ENCODE measurements at places on chromosomes 5 and 9. TPM values are rescaled to one million over a fixed set of nuclear protein-coding genes. Genes with fewer than 3 reads are reported as not detected.

BRIX1 gene
- total RNA-seq, result 39.7 TPM

ENHO gene
- not detected for total RNA-seq

PAX5 gene
- total RNA-seq, result not detected

TRPM6 gene
- not detected for total RNA-seq

AK8 gene
- 1.0 TPM for total RNA-seq

GRCh38 chr9:840343-840742 lies 1.2 kb upstream of the DMRT1 start:
- no peak for DNase-seq
- no peaks in the 10 kb centered on the region for H3K4me1 ChIP-seq
- no peak overlapping the region for H3K27ac ChIP-seq
- H3K36me3 ChIP-seq, result no peaks in the 10 kb centered on the region

GRCh38 chr9:5886114-5886939 lies 4.4 kb upstream of the MLANA start:
- H3K27ac ChIP-seq, result no peak overlapping the region
- H3K4me3 ChIP-seq, result no peak overlapping the region
- H3K36me3 ChIP-seq, result no peaks in the 10 kb centered on the region

DNA sequence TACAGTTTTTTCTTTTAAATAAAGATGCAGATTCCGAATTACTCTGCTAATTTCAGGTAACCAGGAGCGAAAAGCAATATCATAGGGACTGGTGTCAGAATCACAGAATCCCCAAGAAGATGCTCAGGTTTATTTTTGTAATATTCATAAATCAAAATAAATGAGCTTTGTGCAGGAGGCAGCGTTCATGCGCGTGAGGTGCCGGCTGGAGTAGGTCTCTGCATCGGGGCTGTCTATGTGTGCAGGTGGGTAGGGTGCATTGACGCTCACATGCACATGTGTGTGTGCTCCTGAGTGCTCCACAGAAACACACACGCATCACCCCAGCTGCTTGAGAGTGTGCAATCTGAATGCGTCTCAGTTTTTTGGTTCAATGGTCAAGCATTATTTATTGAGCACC lies 226.4 kb downstream of the PBX3 start:
- H3K27ac ChIP-seq, result no peak overlapping the region
- no peaks in the 10 kb centered on the region for H3K4me1 ChIP-seq
- H3K4me3 ChIP-seq, result no peak overlapping the region
- no peaks in the 10 kb centered on the region for H3K27me3 ChIP-seq
- H3K36me3 ChIP-seq, result no peaks in the 10 kb centered on the region
- no peak for DNase-seq

DNA sequence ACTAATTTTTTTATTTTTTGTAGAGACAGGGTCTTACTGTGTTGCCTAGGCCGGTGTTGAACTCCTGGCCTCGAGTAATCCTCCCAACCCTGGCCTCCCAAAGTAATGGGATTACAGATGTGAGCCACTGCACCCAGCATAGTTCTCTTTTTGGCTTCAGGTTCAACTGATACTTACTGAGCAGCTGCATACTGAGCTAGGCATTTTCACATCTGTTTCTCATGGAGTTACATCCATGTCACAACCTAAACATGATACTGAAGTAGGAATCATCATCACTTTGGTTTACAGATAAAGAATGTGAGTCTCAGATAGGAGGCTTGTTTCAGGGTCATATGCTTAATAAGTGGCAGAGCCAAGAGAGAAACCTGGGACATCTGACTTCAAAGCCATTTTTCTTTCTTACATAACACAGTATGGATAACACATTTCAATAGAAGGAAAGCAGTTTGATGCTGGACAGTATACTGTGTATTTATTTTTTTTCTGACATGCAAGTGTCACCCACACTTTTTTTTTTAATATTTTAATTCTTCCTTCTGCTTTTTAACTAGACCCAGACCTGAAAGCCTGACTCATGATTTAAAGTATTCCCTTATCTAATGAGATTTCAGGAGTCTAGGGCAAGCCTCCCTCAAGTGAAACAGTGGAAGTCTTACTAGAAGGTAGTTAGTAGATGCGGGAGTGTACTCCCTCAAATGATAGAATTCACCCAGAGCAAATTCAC lies 90.8 kb downstream of the HACD4 start:
- H3K27me3 ChIP-seq, result no peaks in the 10 kb centered on the region
- no peaks in the 10 kb centered on the region for H3K4me1 ChIP-seq
- peak; percentile 9 for DNase-seq
- 0 out of 2 replicates have a peak, but pooled peaks cover 7% of the 10 kb centered on the region for H3K36me3 ChIP-seq

- DNase-seq, result no peak
- H3K4me1 ChIP-seq, result peaks cover 16% of the 10 kb centered on the region
- no peak overlapping the region for H3K4me3 ChIP-seq
- H3K27me3 ChIP-seq, result peaks cover 33% of the 10 kb centered on the region
- no peak overlapping the region for H3K27ac ChIP-seq
These were observed 45.3 kb upstream of the NKD2 start for GRCh38 chr5:963310-963672.

DNA sequence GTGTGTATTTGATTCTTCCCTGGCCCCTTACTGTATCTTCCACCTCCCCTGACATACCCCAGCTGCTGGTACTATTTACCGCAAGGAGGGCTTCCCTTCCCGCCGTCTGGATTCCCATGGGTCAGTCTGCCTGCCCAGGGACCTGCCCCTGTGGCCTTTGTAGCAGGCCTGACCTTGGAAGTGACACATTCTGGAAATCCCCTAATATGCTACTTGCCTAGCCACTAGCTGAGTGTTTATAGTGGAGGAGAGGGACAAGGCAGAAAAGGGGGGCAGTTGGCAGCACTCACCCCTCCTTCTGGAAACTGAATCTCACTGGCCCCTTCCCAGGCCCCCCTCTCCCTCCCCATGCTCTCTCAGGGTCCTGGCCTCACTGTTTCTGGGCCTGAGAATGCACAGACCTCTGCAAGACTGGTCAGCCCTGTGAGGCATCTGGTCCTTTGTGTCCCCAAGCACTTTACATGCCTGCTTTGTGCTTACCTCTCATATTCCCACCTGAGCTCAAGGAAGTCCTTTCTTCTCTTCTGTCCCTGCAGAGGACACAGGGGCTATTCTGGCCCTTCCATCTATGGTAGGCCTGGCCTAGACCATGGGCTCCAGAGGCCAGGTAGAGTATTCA lies 8.2 kb upstream of the CCL21 start:
- no peak for DNase-seq
- no peaks in the 10 kb centered on the region for H3K36me3 ChIP-seq
- H3K27ac ChIP-seq, result no peak overlapping the region
- no peaks in the 10 kb centered on the region for H3K4me1 ChIP-seq

DNA sequence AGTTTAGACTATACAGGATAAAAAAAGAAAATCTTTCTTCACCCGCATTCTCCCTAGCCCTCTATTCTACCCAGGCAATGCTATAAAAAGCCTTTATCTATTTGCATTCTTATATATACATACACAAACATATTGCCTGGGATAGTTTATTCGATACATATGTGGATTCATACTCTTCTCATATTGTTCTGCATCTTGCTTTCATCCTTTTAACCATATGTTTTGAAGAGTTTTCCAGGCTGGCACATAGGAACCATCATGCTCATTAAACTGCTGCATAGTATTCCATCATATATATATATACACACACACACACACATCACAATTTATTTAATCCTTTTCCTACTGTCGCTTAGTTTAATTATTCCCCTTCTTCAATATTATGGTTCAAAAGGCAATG lies 461.2 kb downstream of the NTRK2 start:
- H3K27ac ChIP-seq, result no peak overlapping the region
- DNase-seq, result no peak
- no peaks in the 10 kb centered on the region for H3K36me3 ChIP-seq
- H3K4me1 ChIP-seq, result no peaks in the 10 kb centered on the region

DNA sequence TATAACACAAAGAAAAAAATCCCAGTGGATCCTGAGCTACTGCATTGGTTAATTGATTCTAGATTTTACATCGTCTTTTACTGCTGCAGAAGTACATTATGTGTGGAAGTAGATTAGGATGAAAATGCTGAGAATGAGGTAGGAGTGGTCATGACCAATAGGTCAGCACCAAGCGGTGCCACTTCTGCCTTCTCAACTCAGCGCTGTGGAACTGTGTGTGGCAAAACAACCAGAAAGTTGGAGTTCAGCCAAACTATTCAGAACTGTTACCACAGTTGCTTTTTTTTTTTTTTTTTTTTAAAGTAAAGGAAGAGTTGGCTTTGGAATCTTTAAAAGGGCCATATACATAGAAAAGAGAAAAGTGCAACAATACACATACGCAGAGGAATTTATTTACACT lies 24.2 kb downstream of the POU5F2 start:
- H3K27me3 ChIP-seq, result no peaks in the 10 kb centered on the region
- H3K36me3 ChIP-seq, result no peaks in the 10 kb centered on the region
- H3K4me1 ChIP-seq, result no peaks in the 10 kb centered on the region
- peak; percentile 56 for DNase-seq
- H3K4me3 ChIP-seq, result no peak overlapping the region
- H3K27ac ChIP-seq, result no peak overlapping the region

GRCh38 chr9:136291306-136292025 lies 12.4 kb downstream of the CCDC187 start:
- H3K36me3 ChIP-seq, result no peaks in the 10 kb centered on the region
- H3K27ac ChIP-seq, result no peak overlapping the region
- DNase-seq, result no peak
- H3K4me3 ChIP-seq, result no peak overlapping the region
- peaks cover 26% of the 10 kb centered on the region for H3K27me3 ChIP-seq

DNA sequence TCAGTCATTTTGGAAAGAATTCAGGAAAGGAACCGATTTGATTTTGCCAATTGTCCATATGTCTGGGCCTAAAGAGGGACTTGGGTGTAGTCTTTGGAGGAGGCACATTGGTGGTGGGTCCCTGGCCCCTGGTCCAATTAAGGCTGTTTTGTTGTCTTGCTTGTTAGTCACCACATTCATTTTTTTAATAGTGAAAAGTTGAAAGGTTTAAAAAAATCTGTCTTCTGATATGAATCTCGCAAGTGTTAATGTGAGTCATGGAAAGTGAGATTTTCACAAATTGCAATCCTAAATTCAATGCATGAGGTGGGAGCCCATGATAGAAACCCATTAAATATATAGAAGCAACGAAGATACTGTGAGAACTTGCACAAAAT lies 165.9 kb upstream of the OTULINL start:
- H3K4me1 ChIP-seq, result peaks cover 41% of the 10 kb centered on the region
- H3K36me3 ChIP-seq, result peaks cover 73% of the 10 kb centered on the region
- no peak overlapping the region for H3K4me3 ChIP-seq
- peak overlapping the region; percentile 82 for H3K27ac ChIP-seq
- no peaks in the 10 kb centered on the region for H3K27me3 ChIP-seq
- no peak for DNase-seq

DNA sequence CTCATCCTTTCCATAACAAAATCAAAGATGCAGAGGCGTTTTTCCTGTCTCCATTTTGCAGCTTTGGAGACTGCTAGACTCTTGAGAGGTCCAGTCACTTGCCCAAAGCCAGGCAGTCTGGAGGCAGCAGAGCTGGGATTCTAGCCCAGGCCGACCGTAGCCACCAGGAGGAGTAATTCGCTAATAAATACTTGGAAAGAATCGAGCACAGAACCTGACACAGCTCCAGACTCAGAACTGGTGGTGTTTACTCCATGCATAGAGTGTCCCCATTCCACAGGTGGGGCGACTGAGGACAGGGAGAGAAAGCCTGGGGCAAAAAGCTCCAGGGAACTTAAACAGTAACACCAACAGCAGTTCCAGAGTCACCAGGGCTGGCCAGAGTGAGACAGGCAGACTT lies 10.7 kb upstream of the CERCAM start:
- no peak overlapping the region for H3K27ac ChIP-seq
- peaks cover 12% of the 10 kb centered on the region for H3K27me3 ChIP-seq
- DNase-seq, result peak; percentile 72
- H3K4me3 ChIP-seq, result no peak overlapping the region
- peaks cover 8% of the 10 kb centered on the region for H3K4me1 ChIP-seq

DNA sequence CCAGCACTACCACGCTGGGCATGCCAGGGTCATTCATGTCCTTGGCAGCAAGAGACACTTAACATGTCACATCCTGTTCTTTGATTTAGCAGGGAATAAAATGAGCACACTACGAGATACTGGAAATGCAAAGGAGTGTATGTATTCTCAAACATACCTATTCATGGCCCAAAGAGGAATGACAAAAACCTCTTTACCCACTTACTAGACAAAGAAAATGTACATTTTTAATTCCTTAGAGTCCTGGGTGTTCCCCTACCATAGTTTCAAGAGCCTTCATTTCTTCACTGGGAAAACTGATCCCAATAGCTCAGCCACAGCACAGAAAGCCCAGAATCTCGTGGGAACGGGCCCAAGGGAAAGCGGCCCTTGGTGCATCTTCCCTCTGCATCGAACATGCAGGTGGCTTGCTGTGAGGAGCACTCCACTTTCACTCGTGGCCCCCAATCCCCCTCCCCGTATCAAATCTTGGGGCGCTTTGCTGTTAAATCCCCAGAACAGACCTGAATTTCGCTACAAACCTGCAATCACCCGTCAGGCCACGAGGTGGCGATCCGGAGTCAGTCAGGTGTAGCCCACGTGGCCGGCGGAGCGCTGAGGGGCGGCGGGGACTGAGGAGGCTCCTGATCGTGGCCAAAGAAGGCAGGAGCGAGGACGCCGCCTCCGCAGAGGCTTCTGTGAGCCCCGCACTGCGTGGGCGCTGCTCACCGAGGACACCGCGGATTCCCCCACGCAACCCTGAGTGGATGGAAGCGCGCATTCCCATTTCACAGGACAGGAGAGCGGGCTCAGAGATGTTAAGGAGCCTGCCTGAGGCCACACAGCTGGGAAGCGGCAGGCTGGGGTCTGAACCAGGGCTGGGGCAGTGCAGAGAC lies 91.4 kb downstream of the LMX1B start:
- H3K27me3 ChIP-seq, result peaks cover 30% of the 10 kb centered on the region
- no peaks in the 10 kb centered on the region for H3K36me3 ChIP-seq
- peak overlapping the region; percentile 31 for H3K4me3 ChIP-seq
- H3K4me1 ChIP-seq, result peaks cover 10% of the 10 kb centered on the region
- peak; percentile 74 for DNase-seq

- no peaks in the 10 kb centered on the region for H3K4me1 ChIP-seq
- no peak overlapping the region for H3K27ac ChIP-seq
- H3K36me3 ChIP-seq, result no peaks in the 10 kb centered on the region
- no peaks in the 10 kb centered on the region for H3K27me3 ChIP-seq
These were observed 130.7 kb upstream of the TBCA start for GRCh38 chr5:77906806-77907205.

- H3K36me3 ChIP-seq, result no peaks in the 10 kb centered on the region
- no peaks in the 10 kb centered on the region for H3K27me3 ChIP-seq
- no peak overlapping the region for H3K4me3 ChIP-seq
- H3K4me1 ChIP-seq, result no peaks in the 10 kb centered on the region
- H3K27ac ChIP-seq, result no peak overlapping the region
These were observed 526.4 kb downstream of the CTNND2 start for GRCh38 chr5:11377896-11378295.

- H3K27me3 ChIP-seq, result no peaks in the 10 kb centered on the region
- peak; percentile 42 for DNase-seq
- H3K36me3 ChIP-seq, result no peaks in the 10 kb centered on the region
- H3K27ac ChIP-seq, result peak overlapping the region; percentile 98
- peaks cover 29% of the 10 kb centered on the region for H3K4me1 ChIP-seq
These were observed 744 bp upstream of the PPP2CA start for GRCh38 chr5:134226441-134227192.

DNA sequence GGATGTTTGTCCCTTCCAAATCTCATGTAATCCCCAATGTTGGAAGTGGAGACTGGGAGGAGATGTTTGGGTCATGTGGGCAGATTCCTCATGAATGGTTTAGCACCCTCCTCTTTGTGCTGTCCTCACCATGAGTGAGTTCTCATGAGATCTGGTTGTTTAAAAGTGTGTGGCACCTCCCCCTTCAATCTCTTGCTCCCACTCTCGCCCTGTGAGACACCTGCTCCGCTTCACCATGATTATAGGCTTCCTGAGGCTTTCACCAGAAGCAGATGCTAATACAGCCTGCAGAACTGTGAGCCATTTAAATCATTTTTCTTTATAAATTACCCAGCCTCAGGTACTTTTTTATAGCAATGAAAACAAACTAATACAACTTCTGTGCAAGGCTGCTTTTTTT lies 127.3 kb upstream of the CCDC152 start:
- H3K27me3 ChIP-seq, result peaks cover 15% of the 10 kb centered on the region
- no peaks in the 10 kb centered on the region for H3K36me3 ChIP-seq
- H3K4me3 ChIP-seq, result no peak overlapping the region
